ENCODE measurements at places on chromosomes 1 and 21.

- DNase-seq, result no peak
Observed at GRCh38 chr1:91672601-91673161, 172.0 kb downstream of the CDC7 start.

GRCh38 chr1:201696217-201696761 lies 132.7 kb upstream of the IPO9 start:
- no peak for DNase-seq

DNA sequence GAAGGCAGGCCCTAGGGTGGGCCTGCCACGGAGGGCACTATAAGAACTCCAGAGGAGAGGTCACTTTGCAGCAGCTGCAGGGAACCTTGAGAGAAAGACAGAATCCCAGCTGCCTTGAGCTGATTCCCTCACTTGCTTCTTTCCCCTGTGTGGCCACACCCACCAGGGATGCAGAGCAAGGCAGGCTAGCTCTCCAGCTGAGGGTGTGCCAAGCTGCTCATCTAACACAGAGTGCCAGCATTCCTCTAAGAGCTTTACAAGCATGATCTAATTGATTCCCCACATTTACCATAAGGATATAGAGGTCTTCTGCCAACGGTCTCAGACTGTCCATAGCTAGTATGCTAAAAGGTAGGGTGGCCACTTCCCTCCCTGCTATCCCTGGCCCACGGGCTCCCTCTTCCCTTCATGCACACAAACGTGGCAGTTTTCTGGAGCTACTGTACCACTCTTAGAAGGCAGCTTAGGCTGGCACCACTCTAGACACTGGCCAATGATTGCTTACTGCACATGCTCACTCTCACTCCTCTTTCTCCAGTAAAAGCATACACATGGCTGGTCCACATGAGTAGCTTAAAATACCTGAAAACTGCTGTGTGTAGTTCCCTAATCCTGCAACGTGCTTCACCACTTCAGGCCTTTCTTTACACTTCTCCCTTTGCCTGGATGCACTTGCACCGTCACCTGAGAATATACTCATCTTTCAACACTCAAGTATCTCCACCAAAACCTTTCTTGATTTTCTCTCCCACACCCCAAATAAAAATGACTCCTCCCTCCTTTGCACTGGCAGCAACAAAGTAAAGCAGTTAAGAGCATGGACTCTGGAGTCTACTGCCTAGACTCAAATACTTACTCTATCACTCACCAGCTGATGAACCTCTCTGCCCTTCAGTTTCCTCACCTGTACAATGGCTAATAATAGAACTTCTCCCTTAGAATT lies 57.7 kb downstream of the DMAP1 start:
- no peak for DNase-seq

DNA sequence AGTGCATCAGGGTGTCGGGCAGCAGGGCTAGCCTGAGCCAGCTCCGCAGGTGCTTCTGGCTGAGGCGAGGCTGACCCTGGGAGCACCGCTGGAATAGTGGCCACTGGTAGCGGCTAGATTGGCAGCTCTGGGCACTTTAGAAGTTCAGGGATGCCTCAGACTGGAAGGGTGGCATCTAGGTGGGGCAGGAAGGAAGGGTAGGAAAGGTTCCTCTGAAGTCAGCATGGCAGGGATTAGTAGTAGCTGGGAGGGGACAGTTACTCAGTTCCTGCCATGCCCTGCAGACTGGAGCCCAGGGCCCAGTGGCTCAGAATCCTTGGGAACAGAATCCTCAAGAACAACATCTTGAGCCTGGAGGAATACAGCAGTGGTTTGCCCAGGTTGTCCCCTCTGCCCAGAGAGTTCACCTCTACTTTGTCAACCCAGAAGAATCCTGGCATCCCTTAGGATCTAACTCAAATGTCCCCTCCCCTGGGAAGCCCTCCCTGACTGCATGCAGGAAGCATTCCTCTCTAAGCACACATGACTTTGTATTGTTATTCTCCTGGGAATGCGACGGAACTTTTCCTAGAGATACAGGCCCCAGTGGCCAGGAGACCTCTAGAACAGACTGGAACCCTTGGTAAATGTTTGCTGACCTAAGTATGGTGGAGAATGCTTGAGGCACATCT lies 39.5 kb upstream of the BCAR3 start:
- no peak for DNase-seq

GRCh38 chr1:22611530-22611947 lies 24.9 kb upstream of the C1QA start:
- DNase-seq, result no peak

DNA sequence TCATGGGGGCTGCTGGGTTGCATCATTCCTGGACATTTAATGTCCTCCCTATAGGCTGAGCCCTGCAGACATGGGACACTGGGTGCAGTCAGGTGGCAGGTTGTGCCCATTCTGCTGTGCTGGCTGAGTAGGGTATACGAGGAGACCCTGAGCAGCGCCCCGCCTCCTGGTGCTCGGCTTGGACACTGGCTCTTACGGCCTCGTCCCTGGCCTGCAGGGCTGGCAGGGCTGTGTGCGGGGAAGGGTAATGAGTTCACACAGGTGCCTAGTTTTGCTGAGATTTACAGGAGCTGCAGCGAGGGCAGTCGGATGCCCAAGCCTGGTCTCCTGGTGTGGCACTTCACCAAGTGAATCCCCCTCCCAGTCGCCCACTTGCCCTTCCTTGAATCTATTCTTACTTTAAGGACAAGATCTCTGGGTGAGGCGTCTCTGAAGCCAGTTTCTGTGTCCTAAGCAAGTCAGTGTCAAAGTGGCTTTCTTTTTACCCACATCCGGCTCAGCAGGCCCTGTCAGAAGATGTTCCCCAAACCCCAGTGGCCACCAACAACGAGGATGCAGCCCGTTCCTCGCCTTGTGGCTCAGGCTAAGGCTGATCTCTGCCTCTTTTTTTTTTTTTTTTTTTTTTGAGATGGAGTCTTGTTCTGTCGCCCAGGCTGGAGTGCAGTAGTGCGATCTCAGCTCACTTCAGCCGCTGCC lies 73.2 kb downstream of the MAN1C1 start:
- no peak for DNase-seq

GRCh38 chr1:66211521-66211920 lies 322.4 kb upstream of the SGIP1 start:
- DNase-seq, result no peak

DNA sequence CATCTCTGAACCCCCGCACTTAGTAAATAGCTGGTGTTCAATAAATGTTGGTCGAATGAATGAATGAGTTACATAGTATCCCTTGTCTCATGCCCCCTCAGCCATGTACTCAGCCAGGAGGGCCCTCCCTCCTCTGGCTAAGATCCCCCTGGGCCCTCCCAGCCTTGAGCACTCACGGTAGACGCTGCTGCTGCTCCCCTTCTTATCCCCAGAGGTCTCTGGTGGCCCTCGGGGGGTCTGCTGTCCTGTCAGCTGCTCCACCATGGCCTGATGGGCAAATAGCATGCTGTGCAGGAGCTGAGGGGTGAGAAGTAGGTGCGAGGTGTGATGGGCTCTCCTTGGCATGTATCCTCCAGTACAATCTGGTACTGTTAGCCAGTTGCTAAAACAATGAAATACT lies 1.9 kb downstream of the ETV3L start:
- DNase-seq, result no peak

DNA sequence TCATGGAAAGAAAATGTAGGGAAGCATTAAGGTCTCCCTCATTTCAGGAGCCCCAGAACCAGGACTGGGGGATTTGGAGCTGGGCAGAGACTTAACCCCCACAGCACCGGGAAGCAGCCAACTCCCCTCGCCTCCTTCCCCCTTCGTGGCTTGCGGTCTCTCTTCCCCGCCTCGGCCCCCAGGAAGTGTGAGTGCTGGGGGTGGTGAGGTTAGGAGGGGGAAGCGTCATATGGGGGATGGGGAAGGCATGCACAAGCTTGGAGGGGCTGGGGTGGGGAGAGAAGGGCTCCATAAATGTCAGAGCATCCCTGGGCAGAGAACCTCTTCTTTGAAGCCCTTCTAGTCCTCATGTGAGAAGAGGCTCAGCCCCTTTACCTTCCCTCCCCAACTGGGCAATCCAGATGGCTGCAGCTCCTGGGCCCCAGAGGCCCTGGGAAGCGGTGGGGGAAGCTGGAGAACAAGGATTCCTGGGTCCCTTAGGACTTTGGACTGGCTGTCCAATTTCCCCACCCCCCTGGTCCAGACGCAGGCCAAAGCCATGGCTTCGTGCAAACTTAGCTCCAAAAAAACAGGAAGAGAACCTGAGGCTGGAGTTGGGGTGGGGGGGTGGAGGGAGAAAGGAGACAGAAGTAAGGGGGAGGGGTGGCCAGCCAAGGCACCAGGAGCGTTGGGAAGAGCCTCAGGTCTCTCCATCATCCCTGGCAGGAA lies 7.8 kb downstream of the ZBTB7B start:
- no peak for DNase-seq

DNA sequence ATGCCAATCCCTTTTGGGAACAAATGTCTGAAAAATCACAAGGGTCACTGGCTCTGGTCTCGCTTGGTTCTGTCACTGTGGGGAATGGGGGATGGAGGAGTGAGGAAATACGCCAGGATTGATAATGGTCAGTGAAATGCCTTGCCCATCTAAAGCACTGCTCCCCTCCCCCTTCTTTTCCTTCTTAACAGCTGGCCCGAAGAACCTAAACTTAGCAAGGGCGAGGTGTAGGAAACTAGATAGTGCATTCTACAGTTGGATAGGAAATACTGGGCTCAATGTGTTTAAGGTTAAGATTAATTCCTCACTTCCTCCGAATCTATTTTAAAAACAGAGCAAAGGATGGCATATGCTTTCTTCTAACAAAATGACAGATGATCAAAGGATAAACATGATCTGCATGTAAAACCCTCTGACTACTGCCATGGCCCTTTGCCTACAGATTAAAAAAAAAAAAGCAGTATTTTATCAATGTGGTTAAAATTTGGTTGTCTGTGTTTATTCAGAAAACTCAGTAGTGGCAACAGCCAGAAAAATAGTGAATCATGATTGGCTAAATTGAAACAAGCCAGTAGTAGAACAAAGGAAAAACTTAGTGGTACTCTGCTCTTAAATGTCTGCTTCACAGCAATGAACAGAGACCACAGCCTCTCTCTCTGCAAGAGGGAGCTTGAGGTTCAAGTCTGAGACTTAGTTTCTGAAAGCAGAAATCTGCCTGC lies 86.1 kb upstream of the VAV3 start:
- no peak for DNase-seq

- no peak for DNase-seq
Observed at GRCh38 chr1:89919174-89919573, 75.7 kb upstream of the ZNF326 start.

- DNase-seq, result no peak
Observed at GRCh38 chr1:175198332-175198731, 5.8 kb upstream of the KIAA0040 start.

GRCh38 chr1:173134029-173134428 lies 73.1 kb downstream of the TNFSF4 start:
- no peak for DNase-seq

GRCh38 chr1:68174738-68175113 lies 57.6 kb downstream of the WLS start:
- DNase-seq, result no peak

- no peak for DNase-seq
Observed at GRCh38 chr21:32456497-32456918, 44.0 kb downstream of the EVA1C start.

- no peak for DNase-seq
Observed at GRCh38 chr1:220281159-220281574, 8.9 kb upstream of the RAB3GAP2 start.

DNA sequence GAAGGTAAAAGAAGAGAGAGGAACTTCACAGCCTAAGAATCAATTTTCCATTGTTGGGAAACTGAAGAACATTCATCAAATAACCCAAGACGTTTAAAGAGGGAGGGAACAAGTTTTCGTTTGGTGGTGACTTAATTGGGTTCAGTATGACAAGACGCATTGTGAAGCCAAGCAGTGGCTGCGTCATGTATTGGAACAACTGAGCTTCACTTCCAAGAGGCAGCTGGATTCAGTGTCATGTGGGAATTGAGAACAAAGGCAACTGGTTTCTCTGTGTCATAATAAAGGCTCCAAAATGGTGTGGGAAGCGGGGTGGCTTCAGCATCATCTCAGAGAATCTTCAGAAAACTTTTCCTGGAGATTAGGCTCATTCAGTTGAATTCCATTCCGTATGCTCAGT lies 29.8 kb upstream of the RC3H1 start:
- DNase-seq, result no peak

- no peak for DNase-seq
Observed at GRCh38 chr1:204733289-204733688, 47.8 kb upstream of the LRRN2 start.

DNA sequence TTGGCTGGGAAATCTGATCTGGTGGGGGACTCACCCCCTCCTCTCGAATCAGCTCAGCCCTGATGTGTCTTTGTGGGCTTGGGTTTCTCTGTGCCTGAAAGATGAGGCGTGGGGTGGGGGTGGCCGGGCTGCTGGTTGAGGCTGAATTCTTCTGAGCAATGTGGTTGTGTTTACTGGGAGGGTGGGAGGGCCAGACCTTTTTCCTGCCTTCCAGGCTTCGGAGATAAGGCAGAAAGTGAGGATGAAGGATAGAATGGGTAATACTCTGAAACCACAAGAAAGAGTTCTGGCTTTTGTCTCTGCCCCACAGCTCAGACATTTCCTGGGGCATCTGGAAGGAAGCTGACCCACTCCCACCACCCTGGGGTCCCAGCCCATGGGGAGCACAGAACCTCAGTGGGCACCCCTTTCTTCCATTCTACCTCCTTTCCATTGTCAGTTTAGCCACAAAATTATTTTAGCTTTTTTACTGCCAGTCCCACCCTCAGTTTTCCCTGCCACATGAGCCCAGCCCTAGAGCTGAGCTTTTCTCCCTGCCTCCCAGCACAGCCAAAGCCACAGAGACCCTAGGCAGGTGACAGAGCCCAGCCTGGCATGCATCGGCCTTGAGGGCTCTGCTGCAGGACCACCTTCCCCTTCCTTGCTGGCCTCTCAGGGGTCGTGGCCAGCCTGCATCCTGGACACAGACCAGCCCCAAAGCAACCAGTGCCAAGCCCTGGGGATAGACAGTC lies 11.2 kb downstream of the ALX3 start:
- no peak for DNase-seq

Measured in stimulated activated CD4-positive, alpha-beta T cell treated with anti-CD3 and anti-CD28 coated beads, Interleukin-4, amount 100 ng/mL, for 4 hours (primary cell).